ENCODE measurements at places on chromosomes 5 and 9.

- DNase-seq = no peak
Measured at GRCh38 chr5:58184910-58185309, 275.0 kb downstream of the PLK2 start.

GRCh38 chr5:93395010-93395409 is 186.0 kb downstream of the NR2F1-AS1 start:
- DNase-seq = no peak

- no peak for DNase-seq
Measured at GRCh38 chr5:31378838-31379237, 153.1 kb downstream of the DROSHA start.

GRCh38 chr9:36116593-36116992 is 19.9 kb upstream of the GLIPR2 start:
- DNase-seq = no peak

DNA sequence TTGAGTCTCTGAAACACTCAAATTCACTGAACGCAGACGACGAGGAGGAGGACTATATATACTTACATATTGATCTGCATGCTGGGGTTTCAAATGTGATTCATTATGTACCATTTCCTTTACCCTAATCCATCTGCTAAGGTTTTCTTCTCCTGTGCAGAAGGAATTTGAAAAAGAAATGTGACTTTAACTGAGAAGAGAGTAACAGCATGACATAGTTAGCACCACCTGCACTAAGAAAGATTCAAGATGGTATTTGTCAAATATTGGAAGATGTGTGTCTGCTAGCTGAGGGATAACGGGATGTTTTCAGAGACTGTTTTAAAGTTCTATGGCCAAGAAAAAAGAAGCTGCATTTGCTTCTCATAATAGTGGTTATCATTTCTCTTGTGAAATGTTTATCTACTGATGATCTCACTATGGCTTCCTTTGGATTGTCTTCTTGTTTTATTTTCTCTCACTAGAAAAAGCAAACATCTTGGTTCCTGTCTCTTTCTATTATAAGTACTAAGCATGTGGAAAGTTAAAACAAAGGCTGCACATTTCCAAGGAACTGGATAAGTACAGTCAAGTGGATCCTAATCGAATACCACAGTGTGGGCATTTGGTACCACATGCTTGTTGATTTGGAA is 89.8 kb upstream of the TLE4 start:
- no peak for DNase-seq

GRCh38 chr5:14696057-14696456 is 31.5 kb downstream of the OTULIN start:
- DNase-seq = no peak

DNA sequence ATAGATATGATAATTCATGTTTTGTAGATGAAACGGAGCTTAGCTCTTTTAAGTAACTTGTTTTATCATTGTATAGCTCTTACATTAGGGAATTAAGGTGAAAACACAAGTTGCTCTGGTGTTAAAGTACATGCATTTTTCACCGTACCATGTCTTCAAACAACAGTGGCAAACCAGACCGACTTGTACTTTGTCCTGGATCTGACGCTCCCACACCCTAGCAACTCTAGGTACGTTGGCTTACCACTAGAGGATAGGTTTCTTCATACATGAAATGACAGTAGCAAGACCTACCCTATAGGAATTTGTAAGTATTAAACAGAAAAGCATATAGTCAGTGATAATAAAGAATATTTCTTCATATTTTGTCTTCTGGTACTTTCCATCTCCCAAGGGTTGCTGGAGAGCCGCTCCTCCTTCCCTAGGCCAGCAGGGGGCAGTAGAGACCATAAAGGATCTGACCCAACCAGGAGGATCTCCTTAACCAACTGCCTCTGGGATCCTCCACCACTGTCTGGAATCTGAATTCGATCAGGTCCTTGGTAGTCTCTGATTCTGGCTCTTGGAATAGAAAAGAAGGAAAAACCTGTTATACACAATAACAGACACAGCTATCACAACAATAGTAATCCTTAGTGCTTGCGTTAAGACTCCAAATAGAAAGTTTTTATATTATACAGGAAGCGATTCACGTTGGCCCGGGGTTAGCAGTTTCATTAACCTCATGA is 136.7 kb downstream of the CAVIN4 start:
- peak; percentile 83 for DNase-seq

- DNase-seq = no peak
Measured at GRCh38 chr5:68683632-68684036, 410.2 kb upstream of the SLC30A5 start.

GRCh38 chr5:176391479-176391878 is 2.9 kb downstream of the HIGD2A start:
- DNase-seq = no peak

DNA sequence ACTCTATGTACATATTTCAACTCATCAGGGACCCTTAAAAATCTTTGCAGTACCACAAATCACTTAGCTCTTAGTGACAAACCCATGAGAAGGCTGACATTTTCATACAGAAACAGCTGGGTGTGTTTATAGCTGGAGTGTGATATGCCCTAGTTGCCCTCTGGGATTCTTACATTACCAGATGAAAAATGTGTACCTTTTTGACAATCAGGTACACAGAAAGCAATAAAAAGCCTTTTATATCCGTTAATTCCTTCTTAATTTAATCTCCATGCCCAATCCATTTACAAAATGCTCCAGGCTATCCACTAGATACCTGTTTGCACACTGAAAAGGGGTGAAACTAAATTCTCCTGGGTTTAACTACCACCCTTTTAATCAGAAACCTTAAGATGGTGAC is 222.9 kb downstream of the KIAA0825 start:
- no peak for DNase-seq

DNA sequence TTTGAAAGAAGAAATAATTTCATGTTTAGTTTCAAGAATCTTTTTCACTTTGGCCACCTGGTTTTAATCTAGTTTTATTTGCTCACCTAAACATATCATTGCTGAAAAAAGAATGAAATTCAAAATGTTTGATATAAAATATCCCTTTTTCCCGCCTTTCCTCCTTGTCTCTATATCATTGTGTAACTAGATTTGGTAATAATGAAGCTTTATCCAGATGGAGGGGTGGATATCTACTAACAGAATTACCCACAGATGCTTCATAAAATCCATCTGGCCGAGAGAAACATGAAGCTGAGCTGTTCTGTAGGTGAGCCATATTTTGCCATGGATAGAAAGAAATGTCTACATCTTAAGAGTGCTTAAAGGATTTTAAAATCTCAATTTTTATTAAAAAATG is 214.7 kb downstream of the ICE1 start:
- DNase-seq = no peak

DNA sequence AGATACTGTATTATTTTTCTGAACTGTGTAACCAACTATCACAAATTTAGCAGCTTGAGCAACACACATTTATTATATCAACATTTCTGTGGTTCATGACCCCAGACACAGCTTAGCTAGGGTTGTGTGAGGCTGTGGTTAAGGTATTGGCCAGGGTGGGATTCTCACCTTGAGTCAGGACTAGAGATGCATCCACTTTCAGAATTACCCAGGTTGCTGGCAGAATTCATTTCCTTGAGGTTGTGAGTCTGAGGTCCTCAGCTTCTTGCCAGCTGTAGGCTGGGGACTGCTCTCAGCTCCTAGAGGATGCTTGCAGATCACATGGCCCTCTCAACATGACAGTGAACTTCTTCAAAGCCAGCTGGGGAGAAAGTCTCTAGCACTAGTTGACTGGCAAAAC is 122.5 kb upstream of the RASGRF2 start:
- peak; percentile 68 for DNase-seq

- peak; percentile 90 for DNase-seq
Measured at GRCh38 chr5:115209279-115209678, 39.6 kb upstream of the TRIM36 start.

GRCh38 chr9:105053209-105053652 is 125.3 kb upstream of the ABCA1 start:
- DNase-seq = peak; percentile 62

- DNase-seq = no peak
Measured at GRCh38 chr9:127267793-127268525, 3.4 kb downstream of the GARNL3 start.

DNA sequence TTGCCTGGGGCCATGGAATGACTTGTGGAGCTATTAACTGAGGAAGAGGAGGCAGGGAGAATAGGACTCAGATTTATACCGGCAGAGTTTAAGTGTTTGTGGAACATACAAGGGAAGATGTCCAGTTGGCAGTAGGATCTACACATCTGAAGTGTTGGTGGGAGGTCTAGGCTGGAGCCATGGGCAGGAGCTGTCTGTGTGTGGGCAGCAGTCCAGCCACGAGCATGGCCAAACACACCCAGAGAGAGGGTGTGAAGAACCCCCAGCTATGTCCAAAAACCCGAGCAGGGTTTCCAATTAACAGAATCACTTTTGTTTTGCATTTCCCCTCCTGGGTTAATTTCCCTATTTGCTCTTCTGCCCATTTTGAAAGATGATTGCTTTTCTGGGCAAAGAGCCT is 393.7 kb downstream of the CDK5RAP2 start:
- DNase-seq = no peak

DNA sequence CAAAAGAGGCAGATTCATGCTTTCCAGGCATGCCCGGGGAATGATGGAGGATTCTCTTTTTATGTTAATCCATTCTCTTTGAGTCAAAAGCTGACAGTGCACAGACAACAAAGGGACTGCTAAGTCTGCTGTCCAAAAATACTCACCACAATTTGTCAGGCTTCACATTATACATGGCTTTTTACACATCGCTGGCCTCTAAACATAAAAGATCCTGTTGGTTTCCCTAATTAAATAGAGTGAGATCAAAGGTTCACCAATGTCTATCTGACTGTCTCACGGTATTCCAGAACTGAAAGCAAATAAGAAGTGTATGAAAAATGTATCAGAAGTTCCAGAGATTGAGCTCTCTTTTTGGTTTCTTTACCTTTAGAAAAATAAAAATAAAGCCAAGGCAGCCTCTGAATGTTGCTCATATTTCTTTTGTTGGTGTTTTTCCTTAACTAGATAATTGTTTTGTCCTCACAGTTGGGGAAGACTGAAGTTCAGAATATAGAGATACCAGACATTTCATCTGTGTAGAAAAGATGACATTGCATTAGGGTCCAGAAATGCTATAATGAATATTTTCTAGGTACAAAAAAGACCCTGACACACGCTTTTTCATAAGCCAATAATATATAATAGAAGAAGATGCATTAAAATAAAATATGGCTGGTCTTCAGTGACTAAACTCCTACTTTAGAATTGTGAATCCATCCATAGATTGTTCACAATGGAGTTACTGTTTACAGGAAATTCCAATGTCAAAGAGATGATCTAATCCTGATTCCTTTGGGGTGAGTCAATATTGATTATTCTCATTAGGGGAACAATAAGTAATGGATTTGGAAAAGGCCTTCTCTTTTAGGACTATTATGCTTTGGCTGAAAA is 688.2 kb upstream of the CDH6 start:
- DNase-seq = no peak

- peak; percentile 71 for DNase-seq
Measured at GRCh38 chr5:103120607-103121200, 603 bp downstream of the PPIP5K2 start.

- DNase-seq = no peak
Measured at GRCh38 chr9:98330831-98331230, 75.4 kb upstream of the TBC1D2 start.

DNA sequence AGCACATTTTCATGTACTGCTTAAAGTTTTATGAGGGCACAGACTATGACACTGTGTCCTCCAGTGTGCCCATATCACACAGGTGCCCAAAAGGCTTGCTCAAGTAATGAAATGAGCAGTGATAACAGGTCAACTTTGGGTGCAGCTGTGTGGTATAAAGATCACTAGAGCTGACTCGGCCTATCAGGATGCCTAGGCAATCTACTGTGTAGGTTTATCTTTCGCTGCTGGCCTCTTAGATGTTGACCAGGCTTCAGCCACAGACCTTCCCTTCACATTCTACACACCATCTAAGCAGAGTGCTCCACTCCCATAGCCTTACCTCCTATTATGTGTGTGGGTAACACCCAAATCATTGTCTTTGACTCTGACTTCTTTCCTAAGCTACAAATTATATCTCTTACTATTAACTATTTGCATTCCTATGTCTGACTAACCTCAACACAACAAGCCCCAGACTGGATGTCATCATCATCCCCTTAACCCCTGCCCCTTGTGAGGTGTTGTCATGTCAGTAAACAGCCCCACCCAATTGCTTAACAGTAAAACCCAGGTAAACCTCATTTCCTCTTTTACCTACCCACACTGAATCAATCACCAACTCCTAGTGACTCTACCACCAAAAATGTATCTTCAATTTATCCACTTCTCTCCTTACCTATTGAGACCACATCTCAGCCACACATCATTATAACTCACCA is 2.5 kb downstream of the SREK1IP1 start:
- peak; percentile 61 for DNase-seq

DNA sequence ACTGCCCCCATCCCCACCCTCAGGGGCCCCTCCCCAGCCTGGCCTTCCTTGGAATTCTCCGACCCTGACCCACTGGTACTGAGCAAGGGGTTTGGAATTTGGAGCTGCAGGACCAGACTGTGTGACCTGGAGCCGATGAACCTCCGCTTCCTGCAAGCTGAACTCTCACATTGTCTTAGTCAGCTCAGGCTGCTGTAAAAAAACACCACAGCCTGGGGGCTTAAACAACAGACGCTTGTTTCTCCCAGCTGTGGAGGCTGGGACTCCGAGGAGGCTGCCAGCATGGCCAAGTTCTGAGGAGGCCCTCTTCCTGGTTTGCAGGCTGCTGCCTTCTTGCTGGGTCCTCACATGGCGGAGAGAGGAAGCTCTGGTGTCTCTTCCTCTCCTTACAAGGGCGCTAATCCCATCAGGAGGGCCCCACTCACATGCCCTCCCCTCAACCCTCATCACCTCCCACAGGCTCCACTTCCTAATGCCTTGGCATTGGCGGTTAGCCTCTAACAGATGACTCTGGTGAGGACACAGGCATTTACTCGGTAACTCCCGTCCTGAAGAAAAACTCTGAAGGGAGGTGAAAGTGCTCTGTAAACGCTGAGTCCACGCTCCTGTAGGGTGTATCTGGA is 42.4 kb downstream of the C5orf15 start:
- no peak for DNase-seq

GRCh38 chr5:65141493-65141892 is 340.2 kb downstream of the ADAMTS6 start:
- DNase-seq = no peak

- peak; percentile 53 for DNase-seq
Measured at GRCh38 chr5:140408750-140409241, 7.2 kb downstream of the ANKHD1 start.

DNA sequence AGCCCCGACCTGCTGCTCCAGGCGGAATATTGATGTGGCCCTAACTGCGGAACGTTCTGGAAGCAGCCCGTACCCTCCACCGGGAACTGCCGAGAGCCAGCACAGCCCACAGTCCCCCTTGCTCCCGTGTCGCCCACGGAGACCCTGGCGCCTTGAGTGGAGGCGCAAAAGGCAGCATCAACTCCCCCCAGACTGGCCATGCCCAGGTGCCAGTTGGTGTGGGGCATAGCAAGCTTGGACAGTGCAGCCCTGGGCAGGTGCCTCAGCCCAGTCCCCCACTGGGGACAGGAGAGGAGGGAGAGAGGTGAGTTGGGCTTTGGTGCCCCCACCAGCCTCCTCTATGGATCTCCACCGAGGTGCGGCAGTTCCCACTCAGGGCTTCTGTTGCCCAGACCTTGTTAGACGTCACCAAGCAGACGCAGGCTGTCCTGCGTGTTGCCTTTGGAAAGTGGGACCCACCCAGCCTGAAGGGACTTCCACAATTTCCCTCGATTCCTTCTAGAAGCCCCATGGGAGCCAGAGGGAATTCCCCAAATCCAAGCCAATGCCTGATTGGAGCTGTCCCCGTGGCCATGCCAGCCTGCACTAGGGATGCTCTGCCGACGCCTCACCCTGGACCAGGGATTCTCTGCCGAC is 19.8 kb upstream of the NRARP start:
- DNase-seq = no peak
